ENCODE measurements at places on chromosomes 6 and 20.

DNA sequence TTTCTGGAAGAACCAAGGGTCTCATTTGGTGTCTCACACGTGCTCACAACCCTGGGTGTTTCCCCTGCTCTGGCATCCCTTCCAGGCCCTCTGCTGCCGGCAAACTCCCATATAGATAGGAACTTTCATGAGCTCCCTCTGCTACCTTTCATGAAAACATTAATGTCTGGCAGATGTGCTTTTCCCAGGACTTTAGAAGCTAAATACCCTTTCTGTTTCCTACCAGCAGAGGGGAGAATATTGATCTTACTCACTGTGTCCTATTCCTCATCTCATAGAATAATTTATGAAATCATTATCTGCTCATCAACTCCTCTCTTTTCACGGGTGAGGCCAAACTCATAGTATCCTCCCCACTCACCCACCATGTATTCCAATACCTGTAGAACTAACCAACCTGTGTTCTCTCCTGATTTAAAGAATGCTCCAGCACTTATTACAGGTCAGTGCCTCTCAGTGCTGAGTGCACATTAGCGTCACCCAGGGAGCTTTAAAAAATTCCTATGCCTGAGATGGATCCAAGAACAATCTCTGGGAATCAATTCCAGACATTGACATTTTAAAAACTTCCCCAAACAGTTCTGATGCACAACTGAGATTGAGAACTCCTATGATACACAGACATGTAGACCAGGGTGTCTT, 298.5 kb upstream of the JAG1 start:
- DNase-seq, result no peak

GRCh38 chr6:31652925-31653724, 664 bp upstream of the BAG6 start:
- DNase-seq, result peak; percentile 98

GRCh38 chr6:160992061-160992979, 751 bp downstream of the MAP3K4 start:
- DNase-seq, result peak; percentile 82

DNA sequence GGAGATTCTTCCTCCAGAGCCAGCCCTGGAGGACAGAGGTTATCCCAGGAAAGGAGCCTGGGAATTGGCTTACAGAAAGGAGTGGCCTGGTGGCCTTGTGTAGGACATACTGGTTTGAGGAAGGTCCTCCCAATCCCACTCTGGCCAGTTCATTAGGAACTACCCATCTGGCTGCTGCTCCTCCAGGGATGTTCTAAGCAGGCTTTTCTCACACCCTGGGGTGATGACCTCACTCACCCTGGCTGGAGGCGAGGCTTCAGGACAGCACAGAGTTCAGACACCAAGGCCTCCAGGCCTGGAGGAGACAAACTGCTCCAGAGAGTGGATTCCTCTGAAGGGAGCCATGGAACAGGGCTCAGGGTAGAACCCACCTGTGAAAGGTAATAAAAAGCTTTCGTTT, 8.9 kb downstream of the GNMT start:
- DNase-seq, result no peak

DNA sequence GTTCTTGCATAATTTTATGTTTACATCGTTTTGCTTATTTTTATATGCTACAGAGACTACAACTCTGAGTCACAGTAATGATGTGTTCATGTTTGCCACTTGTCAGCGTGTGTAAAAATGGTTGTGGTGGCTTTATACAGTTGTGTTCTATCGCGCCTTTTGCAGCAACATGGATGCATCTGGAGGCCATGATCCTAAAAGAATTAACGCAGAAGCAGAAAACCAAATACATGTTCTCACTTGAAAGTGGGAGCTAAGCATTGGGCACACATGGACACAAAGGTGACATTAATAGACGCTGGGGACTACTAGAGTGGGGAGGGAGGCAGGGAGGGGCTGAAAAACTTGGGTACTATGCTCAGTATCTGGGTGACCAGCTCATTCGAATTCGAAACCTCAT, 996 bp upstream of the SEC23B start:
- peak; percentile 15 for DNase-seq

- no peak for DNase-seq
Observed at GRCh38 chr6:52976149-52976548, 18.9 kb downstream of the GSTA4 start.

DNA sequence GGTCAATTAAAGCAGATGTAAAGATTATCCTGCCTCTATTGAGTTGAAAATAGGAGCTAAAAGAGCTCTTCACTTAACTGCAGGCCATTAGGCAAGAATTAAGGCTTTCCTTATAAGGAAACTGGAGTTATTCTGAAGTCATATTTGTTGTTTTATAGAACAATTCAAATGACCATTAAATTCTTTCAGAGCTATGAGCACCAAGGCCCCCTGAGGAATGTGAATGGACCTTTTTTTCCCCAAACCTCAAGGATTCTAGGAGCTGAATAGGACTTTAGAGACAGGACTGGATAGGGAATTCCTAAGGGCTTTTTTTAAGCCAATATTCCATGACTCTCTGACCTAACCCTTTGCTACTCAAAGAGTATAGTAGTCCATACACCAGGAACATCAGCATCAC, 565.7 kb upstream of the BTBD3 start:
- DNase-seq, result no peak

GRCh38 chr6:135944120-135944519, 92.6 kb downstream of the PDE7B start:
- no peak for DNase-seq

DNA sequence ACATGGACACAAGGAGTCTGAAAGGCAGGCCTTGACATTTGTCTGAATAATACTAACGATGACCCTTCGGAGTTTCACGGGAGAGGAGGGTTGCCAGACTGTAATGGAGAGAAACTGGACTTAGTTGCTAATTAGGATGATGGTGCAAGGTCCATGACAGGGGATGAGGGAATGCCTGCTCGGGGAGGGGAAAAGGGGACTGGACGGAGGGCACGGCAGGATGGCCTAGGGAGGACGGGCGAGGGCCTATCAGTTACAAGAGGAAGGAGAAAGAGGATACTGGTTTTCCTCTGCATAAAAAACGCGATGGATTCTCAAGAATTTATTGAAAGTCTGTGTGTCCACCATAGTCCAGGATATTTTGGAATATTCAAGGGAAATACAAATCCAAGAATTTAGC, 42.7 kb downstream of the IRAK1BP1 start:
- no peak for DNase-seq

DNA sequence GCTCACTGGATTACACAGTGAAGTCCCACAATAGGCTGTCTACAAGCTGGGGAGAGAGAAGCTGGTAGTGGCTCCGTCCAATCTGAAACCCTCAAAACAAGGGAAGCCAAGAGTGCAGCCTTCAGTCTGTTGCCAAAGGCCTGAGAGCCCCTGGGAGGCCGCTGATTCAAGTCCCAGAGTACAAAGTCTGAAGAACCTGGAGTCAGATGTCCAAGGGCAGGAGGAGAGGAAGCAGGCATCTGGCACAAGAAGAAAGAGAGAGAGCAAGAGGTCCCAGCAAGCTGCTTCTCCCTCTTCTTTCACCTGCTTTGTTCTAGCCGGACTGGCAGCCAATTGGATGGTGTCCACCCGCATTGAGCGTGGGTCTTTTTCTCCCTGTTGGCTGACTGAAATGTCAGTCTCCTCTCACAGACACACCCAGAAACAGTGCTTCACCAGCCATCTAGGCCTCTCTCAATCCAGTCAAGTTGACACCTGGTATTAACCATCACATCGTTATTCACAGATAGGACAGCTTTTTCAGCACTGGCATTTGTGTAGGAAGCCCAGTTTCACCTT, 51.2 kb downstream of the CRYBG1 start:
- no peak for DNase-seq

- DNase-seq, result no peak
Observed at GRCh38 chr20:46398963-46399362, 7.5 kb downstream of the ELMO2 start.

DNA sequence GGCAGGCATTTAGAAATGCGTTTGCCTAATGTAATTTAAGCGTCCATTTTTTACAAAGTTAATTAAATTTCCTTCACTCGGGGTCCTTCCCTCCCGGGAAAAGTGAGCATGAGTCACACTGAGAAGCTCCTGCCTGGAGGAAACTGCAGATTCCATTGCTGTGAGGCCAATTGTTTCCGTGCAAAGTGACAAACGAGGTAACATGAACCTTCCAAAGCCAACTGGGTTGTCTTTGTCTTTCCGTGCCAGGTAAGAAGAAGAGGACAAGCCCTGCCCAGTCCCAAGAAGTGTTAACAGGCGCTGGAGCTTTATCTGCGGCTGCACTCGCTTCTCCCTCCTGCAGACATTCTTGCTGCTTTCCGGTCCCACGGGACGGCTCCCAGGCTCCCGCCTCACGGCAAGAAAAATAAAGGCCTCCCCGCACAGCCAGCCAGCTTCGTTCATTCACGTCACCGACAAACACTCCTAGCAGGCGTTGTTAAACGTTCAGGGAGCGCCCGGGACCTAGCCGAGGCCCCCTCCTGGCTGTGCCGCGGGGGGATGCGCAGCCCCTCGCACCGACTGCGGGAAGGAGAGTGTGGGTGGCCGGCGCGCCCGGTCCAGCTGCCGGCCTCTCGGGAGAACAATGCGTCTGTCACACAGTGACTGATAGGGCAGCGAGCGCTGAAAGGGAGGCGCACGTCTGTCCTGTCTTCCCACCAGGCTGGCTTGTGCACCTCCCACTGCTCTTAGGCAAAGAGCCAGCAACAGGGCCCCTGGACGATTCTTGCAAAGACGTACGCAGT, 61.5 kb upstream of the HDDC2 start:
- DNase-seq, result peak; percentile 23

- no peak for DNase-seq
Observed at GRCh38 chr6:55704421-55704820, 125.4 kb upstream of the HMGCLL1 start.

DNA sequence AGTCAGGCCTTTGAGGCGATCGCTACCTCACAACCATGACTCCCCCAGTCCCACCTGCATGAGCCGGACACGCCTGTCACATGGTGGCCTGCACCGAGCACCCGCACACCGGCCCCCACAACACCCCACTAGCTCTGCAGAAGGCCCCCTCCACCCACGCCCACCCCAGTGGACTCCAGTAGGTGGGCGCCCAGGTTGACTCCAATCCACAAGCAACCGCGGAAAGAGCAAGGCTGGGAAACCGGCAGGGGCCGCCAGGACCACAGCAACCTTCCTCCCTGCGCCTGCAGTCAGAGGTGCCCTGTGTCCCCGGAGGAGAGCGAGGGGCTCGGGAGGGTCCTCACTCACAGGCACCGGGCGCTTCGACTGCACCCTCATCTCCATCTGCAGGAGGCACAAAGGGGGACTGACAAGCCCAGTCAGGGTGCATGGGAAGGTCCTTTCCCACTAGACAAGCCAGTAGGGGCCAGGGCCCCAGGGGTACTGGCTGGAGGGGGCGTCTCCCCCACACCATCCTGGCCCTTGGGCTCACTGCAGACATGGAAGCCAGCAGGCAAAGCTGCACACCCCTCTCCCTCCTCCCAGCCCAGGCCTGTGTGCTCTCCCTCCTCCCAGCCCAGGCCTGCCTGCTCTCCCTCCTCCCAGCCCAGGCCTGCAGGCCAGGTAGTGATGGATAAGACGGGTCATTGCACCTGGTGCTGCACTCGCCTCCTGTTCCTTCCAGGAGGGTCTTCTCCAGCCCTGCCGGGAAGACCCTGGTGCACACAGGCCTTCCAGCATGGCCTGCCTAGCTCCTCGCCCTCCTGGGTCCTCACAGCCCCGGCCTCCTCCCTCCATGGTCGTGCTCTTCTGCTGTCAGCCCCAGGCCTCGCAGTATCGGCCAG, 137.2 kb downstream of the DLL1 start:
- no peak for DNase-seq

DNA sequence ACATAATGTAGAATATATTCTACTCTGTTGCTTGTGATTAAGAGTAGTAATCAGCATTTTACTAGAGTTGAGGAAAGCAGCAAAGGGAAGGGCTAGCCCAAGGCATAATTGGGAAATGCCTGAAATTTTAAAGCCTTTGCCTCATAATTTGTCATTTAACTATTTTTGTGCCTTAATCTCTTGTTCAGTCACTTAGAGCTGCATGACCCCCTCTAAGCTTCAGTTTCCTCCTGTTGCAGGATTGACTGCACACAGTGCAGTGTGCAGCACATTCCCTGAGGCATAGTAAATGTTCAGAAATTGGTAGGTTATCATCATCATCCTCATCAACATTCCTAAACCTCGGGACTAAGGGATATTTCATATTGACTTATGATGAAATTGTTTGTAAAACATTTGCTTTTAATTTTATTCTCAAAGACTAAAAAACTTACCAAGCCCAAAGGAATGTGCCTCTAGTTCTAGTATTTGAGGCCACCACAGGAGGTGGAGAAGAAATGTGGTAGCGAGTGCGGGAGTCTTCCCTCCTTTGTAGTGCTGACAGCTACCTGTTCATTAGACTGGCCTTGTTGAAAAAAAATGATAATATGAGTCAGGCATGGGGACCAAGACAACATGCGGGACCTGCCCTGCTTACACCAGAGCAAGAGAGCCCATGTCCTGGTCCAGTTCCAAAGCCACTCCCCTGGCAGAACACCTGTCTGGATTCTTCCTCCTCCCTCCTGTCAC, 14.8 kb upstream of the TENT5A start:
- no peak for DNase-seq

DNA sequence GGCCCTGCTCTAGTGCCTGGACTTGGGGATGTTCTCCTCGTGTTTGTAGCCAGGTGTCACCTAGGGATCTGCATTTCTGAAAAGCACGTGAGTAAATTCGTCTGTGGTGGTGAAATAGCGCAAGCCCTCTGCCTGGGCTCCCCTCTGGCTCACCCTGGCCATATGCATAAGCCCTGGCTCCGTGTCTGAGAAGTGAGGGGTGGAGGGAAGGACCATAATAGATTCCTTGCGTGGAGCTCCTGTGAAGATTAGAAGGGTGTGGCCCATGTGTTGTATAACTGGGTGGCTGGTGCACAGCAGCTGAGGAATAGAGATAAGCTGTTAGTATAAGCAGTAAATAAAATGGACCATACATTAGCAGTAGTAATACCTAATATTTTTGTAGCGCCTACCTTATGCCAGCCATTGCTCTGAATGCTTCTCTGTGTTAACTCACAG, 4.8 kb downstream of the BCAS1 start:
- DNase-seq, result peak; percentile 98

GRCh38 chr6:130929036-130929678, 102.0 kb downstream of the SMLR1 start:
- DNase-seq, result no peak

GRCh38 chr6:55594442-55594841, 15.4 kb upstream of the HMGCLL1 start:
- DNase-seq, result no peak

- DNase-seq, result peak; percentile 74
Observed at GRCh38 chr20:10857352-10858070, 183.7 kb upstream of the JAG1 start.

GRCh38 chr6:150499882-150500312, 99.8 kb upstream of the PLEKHG1 start:
- DNase-seq, result no peak

DNA sequence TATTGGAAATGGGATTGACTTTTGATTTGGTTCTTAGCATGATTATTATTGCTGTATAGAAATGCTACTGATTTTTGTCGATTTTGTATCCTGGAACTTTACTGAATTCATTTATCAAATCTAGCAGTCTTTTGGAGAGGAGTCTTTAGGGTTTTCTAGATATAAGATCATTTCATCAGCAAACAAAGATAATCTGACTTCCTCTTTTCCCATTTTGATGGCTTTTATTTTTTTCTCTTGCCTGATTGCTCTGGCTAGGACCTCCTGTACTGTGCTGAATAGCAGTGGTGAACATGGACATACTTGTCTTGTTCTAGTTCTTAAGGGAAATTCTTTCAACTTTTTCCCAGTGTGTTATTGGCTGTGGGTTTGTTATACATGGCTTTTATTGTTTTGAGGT, 64.6 kb downstream of the ZC2HC1B start:
- no peak for DNase-seq

Measured in hematopoietic multipotent progenitor cell treated with erythropoietin and hydrocortisone succinate and interleukin-3 and kit ligand, for 6 days (in vitro differentiated cells).